ENCODE measurements at places on chromosomes 11 and 22.
A peak's percentile ranks its signal among the peaks of the same experiment; 100 is the strongest.

GRCh38 chr11:76577921-76578653, 92.5 kb downstream of the LRRC32 start:
- no peak for DNase-seq

GRCh38 chr22:23522623-23523251, 57.4 kb downstream of the IGLL1 start:
- no peak for DNase-seq

- no peak for DNase-seq
Measured at GRCh38 chr11:116740741-116741140, 32.0 kb downstream of the BUD13 start.

GRCh38 chr22:43260331-43261231, 73.6 kb upstream of the TTLL12 start:
- no peak for DNase-seq

DNA sequence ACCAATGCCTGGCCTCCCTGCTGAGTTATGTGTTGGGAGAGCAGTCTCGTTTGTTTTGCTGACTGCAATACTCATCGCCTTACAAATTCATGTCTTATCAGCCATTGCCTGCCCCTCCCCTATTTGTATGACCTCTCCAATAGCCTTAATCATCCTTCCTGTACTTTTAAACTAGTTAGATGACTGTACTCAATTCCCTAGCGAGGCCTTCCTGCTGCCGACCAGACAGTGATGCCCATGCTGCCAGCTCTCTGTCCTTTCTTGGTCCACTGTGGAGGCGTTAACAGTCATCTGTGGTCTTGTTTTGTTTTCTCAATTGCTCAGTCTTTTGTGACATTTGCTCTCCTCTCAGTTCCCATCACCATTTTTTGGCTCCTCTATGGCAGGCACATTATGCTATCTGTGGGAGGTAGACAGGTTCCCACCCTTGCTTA, 20.3 kb upstream of the YPEL1 start:
- DNase-seq, result no peak

GRCh38 chr11:44973632-44974401, 23.1 kb upstream of the TP53I11 start:
- no peak for DNase-seq

- peak; percentile 65 for DNase-seq
Measured at GRCh38 chr11:75351791-75352587, 528 bp upstream of the ARRB1 start.

DNA sequence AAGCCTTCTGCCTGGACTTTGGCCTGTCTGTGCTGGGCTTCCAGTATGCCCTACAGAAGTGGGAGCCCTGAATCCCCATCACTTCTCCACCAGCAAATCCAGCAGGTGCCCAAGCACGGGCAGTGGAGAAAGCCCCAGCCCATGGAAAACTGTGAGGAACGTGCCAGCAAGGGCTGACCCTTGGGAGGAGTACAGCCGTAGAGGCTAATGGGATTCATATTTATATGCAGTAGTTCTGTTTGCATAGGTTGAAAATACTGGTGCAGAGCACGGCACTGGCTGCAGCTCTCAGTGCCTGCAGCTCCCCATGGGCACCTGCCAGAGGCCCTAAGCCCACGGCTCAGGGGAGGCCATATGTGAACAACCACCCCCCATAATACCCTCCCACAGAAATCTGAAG, 10.1 kb downstream of the NAGA start:
- DNase-seq, result no peak

GRCh38 chr11:117978991-117979390, 7.2 kb upstream of the IL10RA start:
- no peak for DNase-seq

GRCh38 chr11:41963406-41963805, 504.0 kb upstream of the LRRC4C start:
- DNase-seq, result no peak

- no peak for DNase-seq
Measured at GRCh38 chr11:111996129-111996528, 29.1 kb upstream of the DLAT start.

GRCh38 chr11:11324090-11324489, 29.0 kb downstream of the CSNK2A3 start:
- DNase-seq, result no peak

DNA sequence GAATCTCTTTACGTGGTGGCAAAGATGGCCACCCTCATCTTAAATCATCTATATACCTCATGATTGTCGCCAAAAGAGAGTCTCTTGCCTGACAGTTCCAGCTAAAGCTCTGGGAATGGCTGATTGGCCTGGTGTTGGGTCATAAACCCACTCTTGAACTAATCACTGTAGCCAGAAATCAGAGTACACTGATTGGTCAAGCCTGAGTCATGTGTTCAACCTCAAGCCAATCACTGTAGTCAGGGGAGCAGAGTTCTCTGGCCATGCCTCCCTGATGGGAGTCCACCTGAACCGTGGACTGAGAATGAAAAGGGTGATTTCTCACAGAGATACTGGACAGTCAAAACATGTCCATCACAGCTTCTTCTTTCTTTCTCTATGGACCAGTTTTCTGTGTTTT, 45.8 kb downstream of the RCN1 start:
- DNase-seq, result no peak

- no peak for DNase-seq
Measured at GRCh38 chr11:64095949-64096348, 60.2 kb downstream of the FLRT1 start.

DNA sequence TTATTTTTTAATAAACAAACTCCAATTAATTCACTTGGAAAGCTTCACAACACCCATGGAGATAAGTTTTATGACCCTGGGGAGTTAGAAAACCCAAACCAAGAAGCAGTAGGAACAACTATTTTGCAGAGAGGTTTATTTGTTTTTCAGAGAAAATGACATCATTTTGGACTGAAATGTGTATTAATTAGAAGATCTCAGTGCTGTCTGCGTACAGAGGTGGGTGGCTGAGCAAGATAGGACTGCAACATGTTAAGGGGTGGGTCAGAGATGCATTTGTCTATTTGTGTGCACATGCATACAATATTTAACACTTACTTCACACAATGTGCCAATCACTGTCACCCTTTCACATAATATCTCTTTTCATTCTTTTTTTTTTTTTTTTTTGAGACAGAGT, 1.1 kb downstream of the SCGB1A1 start:
- no peak for DNase-seq

All from activated CD4-positive, alpha-beta memory T cell treated with anti-CD3 and anti-CD28 coated beads, Interleukin-2, amount 10 ng/mL, durations not matched to agents 7 days and 5 days (primary cell).